ENCODE measurements at places on chromosomes 1 and 21.

DNA sequence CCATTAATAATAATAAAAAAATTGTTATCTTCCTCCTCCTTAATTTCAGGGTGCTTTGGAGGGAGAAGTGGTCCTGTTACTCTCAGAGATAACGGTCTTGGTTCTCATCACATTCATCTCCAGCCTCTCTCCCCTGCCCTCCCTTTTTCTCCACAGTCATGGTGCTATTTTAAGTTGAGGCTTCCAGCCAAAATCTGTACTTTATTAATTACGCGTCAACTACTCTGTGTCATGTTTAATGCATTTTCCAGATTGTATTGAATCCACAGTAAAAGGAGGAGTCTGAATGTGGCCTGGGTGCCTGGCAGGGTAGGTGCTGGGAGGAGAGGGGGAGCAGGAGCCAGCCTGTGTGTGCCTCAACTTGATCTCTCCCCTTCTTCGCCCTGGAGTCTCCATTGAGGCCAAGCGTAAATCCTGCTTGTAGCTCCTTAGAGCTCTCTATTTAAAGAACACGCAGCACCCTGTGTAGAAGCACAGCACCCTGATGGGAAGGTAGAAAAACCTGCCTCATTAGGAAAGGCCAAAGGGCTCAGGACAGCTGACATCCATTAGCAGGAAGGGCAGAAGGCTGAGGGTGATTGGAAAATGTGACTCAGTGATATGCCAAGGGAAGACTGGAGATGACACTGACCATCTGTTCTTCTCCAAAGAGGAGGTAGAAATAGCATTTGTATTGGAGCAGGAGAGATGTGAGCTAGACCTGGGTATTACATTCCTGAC, 82.4 kb downstream of the PLXNA2 start:
- DNase-seq = no peak

DNA sequence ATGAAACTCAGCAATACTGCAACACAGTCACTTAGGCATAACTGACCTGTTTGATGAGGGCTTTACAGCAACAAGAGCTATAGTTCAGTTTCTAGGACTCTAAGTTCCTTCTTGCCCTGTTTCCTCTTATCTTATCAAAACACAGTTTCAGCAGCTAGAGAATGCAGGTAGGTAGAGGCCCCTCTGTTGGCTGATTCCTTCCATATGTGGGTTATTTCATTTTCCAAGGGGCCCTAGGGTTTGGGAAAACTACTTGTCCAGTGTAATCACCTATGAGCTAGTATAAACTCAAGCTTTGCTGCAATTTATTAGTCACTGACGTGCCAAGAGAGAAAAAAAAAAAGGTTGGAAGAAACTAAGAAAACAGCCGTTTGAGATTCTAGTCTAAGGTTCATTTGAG, 607.7 kb upstream of the USP24 start:
- no peak for DNase-seq

GRCh38 chr1:65429806-65430205, 9.3 kb downstream of the LEPR start:
- no peak for DNase-seq

DNA sequence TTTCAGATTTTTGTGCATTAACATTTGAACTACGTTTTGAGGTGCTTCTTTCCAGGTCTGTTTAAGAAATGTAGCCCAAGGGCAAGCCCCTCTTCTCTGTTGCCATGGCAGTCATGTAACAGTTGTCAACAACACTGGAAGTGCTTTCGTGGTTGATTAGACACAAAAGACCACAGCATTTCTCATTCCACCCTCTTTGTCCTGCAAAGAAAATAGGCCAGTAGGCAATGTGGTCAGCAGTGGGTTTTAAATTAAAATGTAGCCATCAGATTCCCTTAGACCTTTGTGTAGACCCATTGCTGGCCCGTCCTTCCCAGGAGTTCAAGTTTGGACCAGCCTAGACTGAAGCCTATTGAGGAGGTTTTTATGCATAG, 35.4 kb downstream of the VANGL1 start:
- DNase-seq = no peak

- DNase-seq = no peak
Observed at GRCh38 chr1:20141001-20141400, 1.9 kb downstream of the PLA2G2F start.

DNA sequence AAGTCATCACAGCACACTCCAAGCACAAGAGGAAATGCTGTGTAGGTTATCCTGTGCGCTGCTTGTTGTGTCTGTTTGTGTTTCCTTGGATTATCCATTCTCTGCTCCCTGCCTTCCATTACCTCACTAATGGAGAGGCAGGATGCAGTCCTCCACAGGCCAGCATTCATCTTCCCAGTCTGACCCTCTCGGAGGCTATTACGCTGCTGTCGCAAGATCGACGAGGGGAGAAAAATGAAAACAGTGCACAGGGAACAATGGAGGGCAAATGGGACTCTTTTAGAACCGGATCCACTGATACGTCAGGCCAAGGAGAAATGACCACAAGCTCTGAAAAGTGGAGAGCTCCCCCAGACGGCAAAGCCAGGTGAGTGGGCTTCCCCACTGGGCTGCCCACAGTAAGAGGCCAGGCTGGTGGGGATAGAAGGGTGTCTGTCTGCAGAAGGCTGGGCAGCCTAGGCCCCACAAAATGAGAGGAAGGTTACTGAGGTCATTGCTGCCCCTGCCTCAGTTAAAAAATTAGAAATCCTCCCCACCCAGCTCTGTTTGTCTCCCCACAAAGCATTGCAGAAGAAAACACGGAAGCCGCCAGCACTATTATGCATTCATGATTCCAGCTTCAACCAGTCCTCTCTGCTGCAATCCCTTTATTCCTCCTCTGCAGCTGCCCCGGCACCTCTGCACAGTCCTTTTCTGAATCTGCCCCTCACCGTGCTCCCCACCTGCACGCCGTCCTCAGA, 21.7 kb downstream of the LRRN2 start:
- DNase-seq = no peak

GRCh38 chr1:67441183-67441582, 11.0 kb upstream of the SERBP1 start:
- DNase-seq = peak; percentile 51

DNA sequence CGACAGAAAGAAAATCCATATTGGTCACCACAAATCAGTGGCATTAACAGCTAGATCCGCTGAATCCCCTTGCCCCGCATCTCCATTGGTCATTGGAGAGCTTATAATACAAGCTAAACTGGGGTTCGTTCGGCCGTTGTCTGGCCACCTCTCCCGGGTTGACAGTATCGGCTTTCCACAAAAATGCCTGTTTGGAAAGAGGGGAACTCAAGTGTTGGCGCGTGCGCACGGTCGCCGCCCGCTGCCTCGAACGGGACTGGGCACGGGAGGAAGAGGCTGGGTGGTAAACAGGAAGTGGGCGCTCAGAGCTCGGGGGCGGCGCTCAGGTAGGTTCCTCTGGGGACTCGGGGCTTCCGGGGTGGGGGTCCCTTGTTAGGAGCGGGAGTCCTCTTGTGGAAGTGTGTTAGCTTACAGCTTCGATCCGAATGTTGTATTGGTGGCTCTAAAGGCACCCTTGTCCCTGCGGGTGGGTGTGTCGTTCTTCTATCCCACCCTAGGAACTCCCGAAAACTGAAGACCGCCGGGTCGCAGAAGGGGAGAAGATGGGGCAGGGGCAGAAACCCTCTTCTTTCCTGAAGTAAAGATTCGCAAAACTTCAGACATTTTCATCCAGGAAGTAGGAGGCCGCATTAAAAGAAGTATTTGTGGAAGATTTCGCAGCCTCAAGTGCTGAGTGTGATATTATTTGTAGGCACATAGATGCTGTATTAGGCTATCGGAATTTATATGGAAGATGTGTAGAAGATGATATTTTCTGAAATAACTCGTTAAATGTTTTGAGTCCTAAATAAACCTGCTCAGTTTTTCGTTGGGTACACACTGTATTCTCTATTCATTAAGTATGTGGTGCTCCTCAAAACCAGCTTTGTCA, 962 bp downstream of the BROX start:
- peak; percentile 96 for DNase-seq

DNA sequence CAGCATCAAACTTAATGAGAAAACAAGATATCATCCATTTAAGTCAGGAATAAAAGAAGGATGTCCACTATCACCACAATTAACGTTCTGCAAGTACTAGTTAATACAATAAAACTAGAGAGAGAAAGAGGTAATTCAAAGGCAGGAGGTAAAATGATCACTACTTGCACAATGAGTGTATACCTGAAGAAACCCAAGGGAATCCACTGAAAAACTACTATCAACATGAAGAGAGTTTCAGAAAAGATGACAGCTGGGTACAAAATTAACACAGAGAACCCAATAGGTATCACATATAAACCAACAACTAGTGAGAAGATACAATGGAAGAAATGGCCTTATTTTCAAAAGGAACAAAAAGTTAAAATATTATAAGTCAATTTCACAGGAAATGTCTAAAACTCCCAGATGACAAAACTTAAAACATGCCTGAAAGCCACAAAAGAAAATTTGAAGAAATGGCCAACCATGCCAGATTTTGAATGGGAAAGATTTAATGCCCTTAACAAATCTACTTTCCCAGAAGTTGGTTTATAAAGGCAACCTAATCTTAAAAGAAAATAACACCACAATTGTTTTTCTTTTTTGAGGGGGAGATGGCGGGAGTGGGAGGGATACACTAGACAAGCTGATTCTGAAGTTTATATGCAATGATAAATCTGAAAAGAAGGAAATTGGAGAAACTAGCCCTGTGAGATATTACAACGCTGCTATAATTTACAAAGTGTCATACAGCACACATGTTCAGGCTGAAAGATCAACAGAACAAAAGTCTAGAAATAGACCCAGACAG, 17.8 kb downstream of the VPS26C start:
- no peak for DNase-seq

- DNase-seq = peak; percentile 17
Observed at GRCh38 chr1:203351037-203351625, at the start of gene FMOD. FMOD (minus strand) TSS chr1:203351122; CDS start chr1:203348270, 2,852 bp downstream.

GRCh38 chr1:219188331-219188803, 14.7 kb downstream of the LYPLAL1 start:
- DNase-seq = no peak

GRCh38 chr1:94279038-94279437, 41.7 kb upstream of the ARHGAP29 start:
- DNase-seq = no peak

- no peak for DNase-seq
Observed at GRCh38 chr1:228305721-228306152, 97.9 kb downstream of the OBSCN start.

DNA sequence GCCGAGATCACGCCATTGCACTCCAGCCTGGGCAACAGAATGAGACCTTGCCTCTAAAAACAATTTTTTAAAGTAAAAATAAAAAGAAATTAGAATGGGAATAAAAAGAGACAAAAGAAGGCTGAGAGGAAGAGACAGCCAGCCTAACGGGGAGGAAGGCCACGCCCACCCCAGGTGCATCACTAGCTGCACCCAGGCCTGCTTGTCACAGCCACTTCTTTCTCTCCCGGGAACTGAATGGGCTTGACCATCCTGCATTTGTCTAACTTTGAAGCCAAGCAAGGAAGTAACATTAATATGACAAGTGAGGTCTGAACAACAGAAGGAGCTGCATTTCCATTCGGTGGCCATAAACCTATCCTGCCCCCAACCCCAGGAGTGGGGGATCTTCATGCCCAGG, 20.8 kb upstream of the EFNA1 start:
- DNase-seq = no peak

- no peak for DNase-seq
Observed at GRCh38 chr1:28437264-28437923, 67.9 kb downstream of the PHACTR4 start.

GRCh38 chr1:118363396-118363795, 178.4 kb upstream of the SPAG17 start:
- no peak for DNase-seq

GRCh38 chr1:166947398-166948043, 27.8 kb downstream of the ILDR2 start:
- DNase-seq = no peak

DNA sequence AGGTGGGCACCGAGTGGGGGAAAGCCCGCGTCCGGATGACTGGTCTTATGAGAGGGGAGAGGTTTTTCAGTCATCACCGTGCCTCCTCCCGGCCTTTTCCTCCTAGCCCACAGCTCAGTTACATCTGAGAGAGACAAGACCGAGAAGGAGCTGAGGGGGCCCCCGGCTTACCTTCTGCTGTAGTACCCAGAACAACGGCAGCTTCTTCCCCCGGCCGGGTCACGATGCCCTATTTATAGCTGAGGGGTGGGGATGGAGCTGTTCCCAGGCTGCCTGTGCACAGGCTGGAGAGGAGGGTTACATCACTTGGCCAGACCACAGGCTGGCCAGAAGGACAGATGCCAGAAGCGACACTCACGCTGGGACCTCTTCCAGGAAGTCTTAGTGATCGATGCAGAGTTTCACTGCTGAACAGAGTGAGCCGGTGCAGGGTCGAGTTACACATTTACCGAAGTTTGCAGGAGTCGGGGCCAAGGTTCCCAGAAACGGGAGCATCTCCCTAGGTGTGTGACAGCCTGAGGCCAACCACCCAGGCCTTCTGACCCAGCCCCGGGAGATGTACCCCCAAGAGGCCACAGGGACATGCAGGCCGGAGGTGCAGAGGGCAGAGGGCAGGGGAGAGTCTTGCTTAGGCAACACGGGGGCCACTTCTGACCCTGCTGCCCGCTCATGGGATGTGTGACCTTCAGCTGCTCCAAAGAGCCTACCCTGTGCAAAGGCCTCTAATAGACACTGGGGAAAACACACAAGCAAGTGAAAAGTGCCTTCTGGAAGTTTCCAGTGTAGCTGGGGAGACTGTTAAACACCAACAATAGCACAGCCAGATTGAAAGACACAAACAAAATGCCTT, at the start of gene AGT:
TSS of gene AGT (minus strand) at position 208 of the 850 bp plus-strand sequence. CDS start 3,299 bp downstream, outside the sequence.
- no peak for DNase-seq

DNA sequence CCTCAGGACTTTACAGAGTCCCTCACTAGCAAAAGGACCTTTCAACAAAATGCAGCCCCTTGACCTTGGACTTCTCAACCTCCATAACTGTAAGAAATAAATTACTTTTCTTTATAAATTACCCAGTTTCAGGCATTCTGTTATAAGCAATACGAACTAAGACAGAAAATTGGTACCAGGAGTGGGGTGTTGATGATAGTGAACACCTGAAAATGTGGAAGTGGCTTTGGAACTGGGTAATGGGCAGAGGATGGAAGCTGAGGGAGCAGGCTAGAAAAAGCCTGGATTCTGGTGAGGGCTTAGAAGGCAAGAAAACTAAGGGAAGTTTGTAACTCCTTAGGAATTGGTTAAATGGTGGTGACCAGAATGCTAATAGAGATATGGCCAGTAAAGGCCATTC, 46.8 kb downstream of the DSCAM start:
- DNase-seq = no peak

DNA sequence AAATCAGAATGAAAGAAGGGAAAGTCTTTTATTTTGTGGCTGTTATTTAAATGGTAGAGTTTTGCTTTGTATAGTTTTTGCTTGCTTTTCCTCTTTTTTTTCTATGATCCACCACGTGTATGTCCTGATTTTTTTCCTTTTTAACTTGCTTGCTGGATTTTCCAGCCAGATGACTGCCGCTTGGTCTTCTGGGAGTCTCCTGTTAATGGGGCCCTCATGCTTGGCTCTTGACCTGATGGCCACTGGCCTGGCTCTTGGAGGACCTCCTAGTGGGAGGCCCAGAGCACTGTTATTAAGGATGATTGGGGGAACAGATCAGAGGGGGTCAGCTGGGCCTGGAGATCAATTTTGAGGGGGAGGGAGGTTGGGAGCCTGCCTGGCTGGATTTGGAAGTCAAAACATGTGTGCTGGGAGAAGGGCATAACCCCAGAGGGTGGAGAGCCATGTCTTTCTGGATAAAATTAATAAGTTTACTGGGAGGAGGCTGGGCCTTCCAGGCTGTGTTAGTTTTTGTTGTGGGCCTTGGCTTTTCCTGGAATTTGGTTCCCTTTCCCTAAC, 1.2 kb downstream of the FGGY start:
- DNase-seq = no peak
